HT-29 (cell line): ENCODE measurements at places on chromosomes 6 and 20.

DNA sequence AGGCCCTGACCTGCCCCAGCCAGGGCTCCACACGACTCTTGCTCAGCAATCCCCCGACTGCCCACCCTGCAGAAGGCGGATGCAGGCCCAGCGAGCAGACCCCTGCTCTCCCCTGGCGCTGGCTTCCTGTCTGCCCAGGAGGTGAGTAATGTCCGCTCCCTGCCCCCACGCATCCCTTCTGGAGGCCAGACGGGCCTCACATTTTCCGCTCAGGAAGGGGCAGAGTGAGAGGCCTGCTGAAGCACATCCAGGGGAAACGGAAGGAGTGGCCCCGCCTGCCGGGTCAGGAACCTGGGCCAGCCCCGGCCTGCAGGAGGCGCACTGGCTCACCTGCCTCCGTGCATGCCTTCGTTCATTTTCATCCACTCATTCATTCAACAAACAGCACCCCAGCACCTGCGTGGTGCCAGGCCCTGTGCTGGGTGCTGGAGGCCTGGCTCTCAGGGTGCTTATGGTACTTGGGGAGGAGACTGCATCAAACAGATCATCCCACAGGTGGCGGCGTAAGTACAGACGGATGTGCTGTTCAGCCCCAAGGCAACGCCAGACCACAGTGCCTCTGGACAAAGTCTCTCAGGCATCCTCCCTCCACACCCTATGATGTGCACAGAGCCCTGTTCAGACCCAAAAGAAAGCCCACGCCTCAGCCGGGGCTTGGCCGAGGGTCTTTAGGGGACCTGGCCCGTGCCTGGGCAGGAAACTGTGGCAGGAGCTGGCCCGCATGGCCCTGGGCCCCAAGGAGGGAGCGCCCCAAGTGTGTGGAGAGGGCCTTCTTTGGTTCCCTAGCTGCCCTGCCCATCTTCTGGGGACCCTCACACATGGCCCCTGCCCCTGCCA, 112.1 kb downstream of the ASXL1 start:
- peak; percentile 80 for DNase-seq

GRCh38 chr20:43947316-43947710, 32.7 kb downstream of the TOX2 start:
- no peak for DNase-seq

GRCh38 chr20:53643031-53643832, 49.6 kb upstream of the ZNF217 start:
- DNase-seq = peak; percentile 95

- DNase-seq = no peak
Observed at GRCh38 chr6:129345890-129346289, 364.1 kb downstream of the ARHGAP18 start.

DNA sequence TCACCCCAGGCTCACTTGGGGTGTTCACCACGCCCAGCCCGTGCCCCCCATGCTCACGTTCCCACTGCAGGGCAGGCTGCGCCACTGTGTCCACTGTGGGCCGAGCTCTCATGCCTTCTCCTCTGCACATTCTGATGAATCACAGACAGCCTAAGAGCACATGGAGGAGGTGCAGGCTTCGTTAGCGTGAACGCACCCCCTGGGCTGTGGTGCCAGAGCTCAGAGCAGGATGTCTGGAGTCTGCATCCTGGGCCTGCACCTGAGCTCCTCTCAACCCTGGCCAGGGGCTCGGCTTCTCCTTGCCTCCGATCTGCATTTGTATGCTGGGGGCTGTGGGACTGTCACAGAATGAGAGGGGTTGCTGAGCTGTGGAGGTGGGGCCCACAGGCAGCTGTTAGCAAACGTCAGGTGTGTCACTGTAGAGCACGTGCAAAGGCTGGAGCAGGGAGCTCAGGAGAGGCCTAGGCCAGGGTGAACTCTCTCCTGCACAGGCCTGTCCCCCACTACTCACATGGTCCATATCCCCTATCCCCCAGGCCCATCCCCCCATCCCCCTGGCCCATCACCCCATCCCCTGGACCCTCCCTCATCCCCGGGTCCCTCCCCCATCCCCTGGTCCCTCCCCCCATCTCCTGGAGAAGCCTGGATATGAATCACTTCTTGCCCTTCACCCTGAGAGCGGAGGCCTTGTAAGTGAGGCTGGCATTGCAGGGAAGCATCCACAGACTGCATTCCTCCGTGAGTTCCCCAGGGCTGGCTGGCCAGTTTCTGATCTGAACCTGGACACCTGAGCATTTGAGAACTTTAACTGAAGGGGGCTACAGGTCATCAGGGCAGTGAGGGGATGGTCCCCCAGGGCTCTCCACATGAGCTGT, 309.5 kb downstream of the TAF4 start:
- no peak for DNase-seq
